ENCODE measurements at places on chromosomes 4 and X.

DNA sequence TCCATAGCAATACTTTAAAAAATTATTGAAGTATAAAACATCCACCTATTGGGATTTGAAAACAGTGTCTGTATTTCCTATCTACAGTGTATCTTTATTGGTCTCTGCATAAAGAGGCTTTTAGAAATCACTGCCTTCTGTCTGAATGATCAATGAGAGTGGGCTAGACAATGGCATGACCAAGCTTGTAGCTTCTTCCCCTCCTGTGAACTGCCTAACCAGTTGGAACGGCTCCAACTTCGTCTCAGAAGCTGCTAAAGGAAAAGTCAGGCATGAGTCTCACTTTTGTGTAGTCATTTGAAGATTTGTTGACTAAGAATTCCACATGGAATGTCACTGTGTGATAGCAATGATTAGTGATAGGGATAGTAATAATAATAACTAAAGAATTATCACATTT, 64.2 kb downstream of the INTS12 start:
- no peak for DNase-seq

GRCh38 chr4:170420255-170420693, 330.5 kb upstream of the AADAT start:
- DNase-seq: no peak

DNA sequence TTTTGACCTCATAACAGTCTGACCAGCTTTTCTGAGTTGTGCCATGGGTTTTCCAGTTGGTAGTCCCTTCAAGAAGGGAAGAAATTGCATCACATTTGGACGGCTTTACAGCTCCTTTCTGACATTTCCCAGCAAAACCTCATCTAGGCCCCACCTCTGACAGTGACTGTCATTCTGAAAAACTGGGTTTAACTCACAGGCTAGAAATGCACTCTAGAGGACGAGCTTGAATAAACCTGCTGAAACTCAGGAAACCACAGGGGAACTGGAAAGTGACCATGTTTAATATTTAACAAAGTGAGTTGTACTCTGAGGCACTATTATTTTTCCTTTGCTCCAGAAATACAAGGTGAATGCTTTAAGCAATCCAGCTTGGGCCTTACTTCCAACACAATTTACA, 434.3 kb upstream of the RASGEF1B start:
- no peak for DNase-seq

GRCh38 chr4:188688956-188689355, 549.7 kb downstream of the TRIML1 start:
- DNase-seq: no peak

GRCh38 chr4:145635630-145636029, 16.4 kb downstream of the MMAA start:
- no peak for DNase-seq

- DNase-seq: no peak
Observed at GRCh38 chr4:71689822-71690221, 94.1 kb downstream of the GC start.

DNA sequence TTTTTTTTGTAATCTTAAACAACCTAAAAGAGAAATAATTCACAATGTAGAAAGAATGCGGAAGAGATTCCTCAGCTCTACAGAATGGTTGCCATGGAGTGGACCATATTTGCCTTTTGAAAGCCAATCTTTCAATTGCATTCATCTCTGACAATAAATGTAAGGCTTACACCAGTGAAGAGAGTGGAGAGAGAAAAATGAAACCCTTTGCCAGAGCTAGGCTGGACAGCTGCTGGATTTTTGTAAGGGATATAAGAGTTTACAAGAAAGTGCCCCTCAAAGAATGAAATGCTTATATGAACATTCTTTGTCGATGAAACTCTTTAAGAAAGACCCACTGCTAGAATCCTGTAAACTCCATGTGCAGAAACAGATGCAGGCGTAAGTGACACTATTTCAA, 66.0 kb upstream of the FAT1 start:
- no peak for DNase-seq

GRCh38 chr4:153432965-153433753, 33.0 kb upstream of the TMEM131L start:
- DNase-seq: peak; percentile 26

GRCh38 chrX:105874790-105875189, 52.5 kb downstream of the NRK start:
- DNase-seq: no peak

DNA sequence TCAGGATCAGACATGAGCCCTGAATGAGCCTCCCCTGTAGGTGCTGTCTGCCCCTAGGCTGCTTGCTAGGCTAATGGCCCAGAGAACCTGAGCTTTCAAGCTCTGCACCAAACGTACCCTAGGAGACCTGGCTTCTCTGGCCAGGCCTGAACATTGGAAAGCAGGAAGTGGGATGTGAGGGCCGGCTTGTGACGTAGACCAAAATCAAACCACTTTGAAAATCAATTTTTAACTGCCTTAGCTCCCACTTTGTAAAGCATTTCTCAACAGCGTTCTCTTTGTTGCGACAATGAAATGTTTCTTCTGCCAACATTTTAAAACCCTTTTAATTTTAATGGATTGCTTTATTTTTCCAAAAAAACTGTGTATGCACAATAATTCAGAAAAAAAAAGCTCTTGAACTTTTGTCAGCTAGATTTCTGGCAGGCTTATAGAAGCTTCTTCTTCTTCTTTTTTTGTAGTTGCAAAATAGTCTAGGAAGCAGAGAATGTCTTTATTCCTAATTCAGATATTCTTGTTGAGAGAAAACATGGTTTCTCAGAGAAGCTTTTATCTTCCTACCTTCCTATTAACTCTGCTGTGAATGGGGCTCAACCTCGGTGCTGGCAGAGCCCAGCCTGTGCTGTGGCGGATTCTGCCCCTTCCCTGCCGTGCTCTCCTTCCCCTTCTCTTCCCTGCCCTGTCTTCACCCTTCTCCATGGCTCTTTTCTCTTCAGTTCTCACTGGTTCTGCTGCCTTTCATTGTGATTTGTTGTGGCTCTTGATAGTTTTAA, 145.2 kb upstream of the SFRP2 start:
- no peak for DNase-seq

GRCh38 chr4:151251603-151252304, 25.2 kb upstream of the PRSS48 start:
- no peak for DNase-seq

- DNase-seq: no peak
Observed at GRCh38 chr4:182627996-182628395, 289.2 kb downstream of the DCTD start.

- DNase-seq: no peak
Observed at GRCh38 chr4:152106113-152106763, 345.4 kb upstream of the GATB start.

DNA sequence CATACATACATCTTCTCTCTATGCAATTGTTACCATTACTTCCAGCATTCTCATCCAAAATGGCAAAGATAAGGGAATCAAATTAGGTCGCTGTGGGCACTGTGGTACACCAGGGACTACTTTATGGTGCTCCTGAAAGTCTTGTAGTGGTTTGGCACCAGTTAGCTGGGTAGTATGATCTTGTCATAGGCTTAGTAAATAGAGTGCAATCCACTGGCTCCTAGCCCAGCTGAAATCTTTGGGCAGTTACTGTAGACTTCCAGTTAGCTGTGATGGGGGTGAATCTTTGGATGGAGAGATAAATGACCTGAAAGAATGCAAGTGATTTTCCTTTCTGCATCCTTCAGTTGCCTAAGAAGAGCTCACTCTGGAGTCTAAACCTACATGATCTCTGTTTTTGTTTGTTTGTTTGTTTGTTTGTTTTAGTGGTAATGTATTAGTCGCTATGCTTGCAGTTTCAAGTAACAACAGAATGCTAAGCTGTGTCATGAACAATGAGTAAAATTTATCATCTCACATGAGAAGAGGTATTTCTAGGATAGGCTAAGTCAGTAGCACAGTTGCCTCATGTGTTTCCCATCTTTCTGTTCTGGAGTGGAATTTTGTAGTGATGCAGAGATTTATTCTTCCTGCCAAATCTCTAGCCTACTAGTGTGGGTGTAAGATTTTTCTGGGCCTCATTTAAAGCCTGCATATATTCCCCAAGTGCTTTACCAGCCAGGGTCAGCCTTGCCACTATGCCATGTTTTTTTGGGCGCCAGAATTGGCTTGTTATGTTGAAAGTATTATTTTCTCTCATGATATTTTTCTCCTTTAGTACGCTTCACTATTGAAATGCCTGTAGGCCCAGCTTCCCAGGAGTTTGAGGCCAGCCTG, 24.2 kb downstream of the HERC3 start:
- DNase-seq: no peak

DNA sequence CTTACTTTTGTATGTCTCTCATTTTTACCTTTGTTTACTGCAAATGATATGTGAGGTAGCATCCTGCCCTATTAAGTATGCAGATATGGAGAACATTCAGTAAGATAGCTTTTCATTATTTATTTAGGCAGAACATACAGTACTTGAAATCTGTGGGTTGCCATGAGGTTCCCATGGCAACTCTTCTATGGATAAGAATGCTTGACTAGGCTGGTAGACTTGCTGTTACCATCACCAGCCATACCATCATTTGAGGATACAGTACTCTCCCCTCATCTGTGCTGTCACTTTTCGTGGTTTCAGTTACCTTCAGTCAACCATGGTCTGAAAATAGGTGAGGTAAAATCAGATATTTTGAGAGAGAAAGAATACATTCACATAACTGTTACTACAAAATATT, 56.7 kb downstream of the NAF1 start:
- DNase-seq: no peak

- DNase-seq: no peak
Observed at GRCh38 chr4:119240128-119240527, 27.6 kb downstream of the USP53 start.

DNA sequence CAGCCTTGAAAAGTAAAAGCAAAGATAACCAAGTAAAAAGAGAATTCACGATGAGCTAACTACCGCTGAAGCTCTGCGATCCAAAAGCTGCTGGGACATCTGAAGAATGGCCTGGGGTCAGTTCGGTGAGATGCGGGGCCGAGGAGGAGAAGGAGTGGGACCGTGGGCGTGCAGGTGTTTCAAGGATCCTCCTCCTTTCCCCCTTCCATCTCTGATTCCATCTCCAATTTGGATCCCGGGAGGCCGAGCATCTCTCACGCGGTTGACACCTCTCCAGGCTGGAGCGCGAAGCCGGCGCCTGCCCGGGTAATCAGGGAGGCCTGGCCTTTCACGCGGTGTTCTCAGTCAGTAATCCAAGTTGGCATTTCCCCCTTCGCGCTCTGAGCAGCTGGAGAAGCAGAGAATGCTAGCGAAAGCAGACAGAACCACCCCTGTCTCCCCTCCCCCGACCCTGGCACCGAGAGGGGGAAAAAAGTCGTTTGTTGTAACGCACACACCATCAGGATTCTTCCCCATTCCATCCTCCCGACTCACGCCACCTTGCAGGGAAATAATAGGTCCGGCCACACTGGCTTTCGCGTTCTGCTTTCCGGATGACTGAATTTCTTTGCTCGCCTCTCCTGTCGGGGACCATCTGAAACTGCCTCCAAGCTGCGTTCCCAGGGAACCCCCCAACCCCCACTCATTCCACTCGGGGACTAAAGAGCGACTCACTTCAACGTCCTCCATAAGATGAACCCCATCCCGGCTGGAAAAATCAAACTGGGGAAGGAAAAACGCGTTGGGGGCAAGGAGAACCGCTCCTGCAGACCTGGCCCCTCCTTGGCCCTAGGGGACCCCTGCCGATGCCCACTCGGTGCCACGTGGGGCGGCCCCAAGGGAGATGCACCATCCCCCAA, 6.5 kb downstream of the NEUROG2 start:
- DNase-seq: no peak

- DNase-seq: no peak
Observed at GRCh38 chr4:89889289-89889688, 5.4 kb upstream of the MMRN1 start.

GRCh38 chr4:6918338-6918737, 8.7 kb downstream of the TBC1D14 start:
- DNase-seq: no peak

DNA sequence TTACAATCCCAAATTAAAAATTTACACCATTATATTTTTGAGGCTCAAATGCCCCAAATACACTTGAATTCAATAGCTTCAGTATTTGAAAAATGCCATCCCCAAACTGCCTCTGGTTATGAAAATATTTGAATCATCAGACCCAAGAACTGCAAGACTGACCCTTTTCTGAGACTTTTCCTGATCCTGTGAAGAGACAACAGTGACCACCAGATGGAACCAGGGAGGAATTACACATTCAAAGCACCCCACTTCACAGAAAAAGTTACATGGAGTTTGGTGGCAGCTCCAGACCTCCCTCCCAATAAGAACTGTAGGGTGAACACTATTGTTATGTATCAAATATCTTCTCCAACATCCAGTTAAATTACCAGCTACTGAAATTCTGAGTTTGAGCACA, 44.0 kb upstream of the SCD5 start:
- DNase-seq: no peak

DNA sequence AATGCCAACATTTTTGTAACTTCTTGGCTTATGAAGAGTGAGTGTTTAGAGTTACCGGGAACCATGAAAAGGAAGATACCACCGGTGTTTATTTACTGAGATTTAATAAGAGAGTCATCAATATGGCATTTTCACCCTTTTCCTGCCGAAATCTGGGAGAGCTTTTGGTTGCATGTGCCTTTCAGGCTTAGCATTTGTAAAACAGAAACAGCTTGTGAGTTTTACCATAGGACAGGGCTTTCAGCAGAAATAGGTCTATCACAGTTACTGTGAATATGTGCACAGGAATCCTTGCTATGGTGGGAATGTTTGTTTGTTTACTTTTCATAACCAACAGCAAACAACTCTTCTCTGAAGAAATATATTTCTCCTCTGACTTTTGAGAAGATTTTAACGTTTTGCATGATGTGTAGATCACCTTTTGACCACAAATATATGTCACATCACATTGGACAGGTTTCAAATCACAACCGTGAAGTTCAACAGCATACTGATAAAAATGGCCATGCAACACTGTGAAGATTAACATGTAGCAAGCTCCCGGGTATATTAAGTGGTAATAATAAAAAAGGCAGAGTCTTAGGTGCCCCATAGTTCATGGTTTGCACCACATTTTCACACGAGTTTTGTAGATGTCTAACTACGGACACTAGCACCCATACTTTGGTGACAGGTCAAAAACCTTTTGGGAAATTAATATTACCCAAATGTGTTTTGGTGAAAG, 21.3 kb downstream of the ARHGAP24 start:
- DNase-seq: no peak

DNA sequence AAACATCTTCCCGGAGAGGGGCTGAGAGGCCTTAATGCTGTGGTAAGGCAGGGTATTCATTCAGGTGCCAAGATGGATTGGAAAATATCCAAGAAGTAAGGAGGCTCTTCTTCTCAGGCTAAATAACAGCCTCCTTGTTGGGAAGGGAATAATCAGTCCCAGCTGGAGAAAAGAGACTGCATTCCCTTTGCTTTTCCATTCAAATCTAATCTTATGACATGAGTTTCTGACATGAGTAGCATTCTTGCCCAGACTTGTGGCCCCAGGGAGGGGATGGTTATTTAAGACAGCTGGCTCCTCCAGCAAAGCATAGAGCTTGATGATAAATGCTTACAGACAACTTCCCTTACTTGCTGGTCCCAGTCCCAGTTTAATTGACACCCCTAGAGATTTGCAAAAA, 98.3 kb downstream of the DCLK2 start:
- DNase-seq: no peak

GRCh38 chr4:91830681-91831395, 472.9 kb upstream of the GRID2 start:
- DNase-seq: no peak
